Lower lobe of right lung (tissue), 2 donors: ENCODE measurements at places on chromosomes 12 and 14. TPM values are rescaled to one million over a fixed set of nuclear protein-coding genes. Genes with fewer than 3 reads are reported as not detected.

Gene CRACR2A
- 7.9 TPM for total RNA-seq

Gene KRAS
- total RNA-seq = 28.6 TPM

Gene LMNTD1
- 2.6 TPM for total RNA-seq

Gene RD3L
- total RNA-seq = not detected

Gene KRT76
- not detected for total RNA-seq

Gene SAMD4A
- 30.6 TPM for total RNA-seq

Gene NTN4
- 140 TPM for total RNA-seq

Gene TAS2R20
- total RNA-seq = 1.3 TPM

Gene GPX2
- total RNA-seq = not detected

Gene FOXG1
- total RNA-seq = not detected
